ENCODE measurements at places on chromosomes 5 and 9. TPM values are rescaled to one million over a fixed set of nuclear protein-coding genes. Genes with fewer than 3 reads are reported as not detected.

Gene CDH10
- total RNA-seq, result 0.11 TPM

Gene TBC1D9B
- total RNA-seq, result 37.1 TPM

Gene DEPDC1B
- 0.22 TPM for total RNA-seq

Gene CENPK
- total RNA-seq, result 2.0 TPM

Gene AQP7
- total RNA-seq, result 147 TPM

Gene ANKRD31
- 0.05 TPM for total RNA-seq

Gene PHF24
- total RNA-seq, result 0.22 TPM

Gene ARID3C
- not detected for total RNA-seq

Gene NDUFA8
- total RNA-seq, result 297 TPM

Gene SYK
- total RNA-seq, result 4.2 TPM

Gene DMRT3
- total RNA-seq, result not detected

Gene ZFP37
- total RNA-seq, result 1.1 TPM

Gene PCDHA10
- total RNA-seq, result 0.11 TPM

GRCh38 chr9:14170392-14170931 lies 143.5 kb downstream of the NFIB start:
- DNase-seq, result no peak

DNA sequence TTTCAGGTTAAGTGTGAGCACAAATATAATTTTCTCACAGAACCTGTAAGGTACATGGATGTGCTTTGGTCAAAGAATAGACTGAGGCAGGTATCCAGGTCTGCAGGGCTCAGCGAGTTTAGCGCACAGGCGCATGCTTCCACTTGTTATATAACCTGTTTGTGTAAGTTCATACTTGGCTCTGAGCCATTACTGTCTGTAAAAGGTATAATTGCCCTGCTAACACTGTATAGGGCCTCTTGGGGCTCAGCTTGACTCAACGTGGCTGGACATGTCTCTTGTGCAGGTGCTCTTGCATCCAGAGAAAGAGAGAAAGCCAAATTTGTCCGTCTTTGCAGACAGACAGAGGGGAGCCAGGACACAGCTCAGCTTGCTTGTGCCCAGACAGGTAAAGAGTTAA lies 759.6 kb downstream of the MTRR start:
- no peak for DNase-seq

GRCh38 chr5:19734776-19735175 lies 253.2 kb downstream of the CDH18 start:
- DNase-seq, result no peak

DNA sequence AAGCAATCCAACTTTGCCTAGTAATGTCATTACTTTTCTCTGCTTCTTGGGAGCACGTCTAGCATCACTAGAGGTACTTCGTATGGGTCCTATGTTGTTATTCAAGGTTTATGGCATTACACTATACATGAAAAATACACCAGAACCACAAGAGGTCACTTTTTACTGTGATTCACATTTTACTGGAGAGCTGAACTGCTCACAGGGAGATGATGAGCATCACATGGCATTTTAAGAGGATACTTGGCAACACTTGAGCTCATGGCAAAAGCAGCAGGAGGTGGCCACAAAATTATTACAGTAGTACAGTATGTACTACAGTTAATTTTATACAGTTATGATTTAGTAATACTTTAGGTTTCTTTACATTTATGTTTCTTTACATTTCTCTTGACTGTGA lies 223.4 kb downstream of the PARP8 start:
- no peak for DNase-seq

- DNase-seq, result no peak
These were observed 44.8 kb upstream of the CYLC2 start for GRCh38 chr9:102950346-102950745.

DNA sequence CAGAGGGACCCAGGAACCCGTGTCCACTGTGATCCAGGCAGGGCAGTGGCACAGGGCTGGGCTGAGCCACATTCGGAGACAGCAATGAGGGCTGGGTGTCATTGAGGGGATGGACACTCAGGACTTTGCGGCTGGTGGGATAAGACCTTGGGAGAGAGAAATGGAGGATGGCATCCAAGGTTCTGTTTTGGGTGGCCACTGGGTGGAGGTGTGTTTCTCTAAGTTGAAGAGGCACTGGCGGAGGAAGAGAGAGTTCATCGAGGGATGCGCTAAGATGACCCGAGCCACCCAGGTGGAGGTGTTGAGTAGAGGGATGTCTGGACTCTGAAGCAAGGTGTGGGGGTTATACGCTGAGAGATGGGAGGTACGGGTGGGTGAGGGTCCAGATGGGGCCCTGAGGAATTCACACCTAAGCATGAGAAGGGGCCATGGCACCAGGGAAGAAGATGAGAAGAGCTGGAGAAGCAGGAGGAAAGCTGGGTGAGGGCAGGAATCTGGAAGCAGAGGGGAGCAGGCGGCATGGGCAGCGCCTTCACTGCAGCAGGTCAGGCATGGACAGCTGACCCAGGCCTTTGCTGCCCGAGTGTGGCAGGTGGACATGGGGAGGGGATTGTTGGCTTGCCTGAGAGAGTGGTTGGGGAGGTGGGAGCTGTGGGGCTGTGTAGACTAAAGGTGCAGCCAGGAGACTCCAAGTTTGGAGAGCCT lies 2.5 kb upstream of the SLC25A48 start:
- no peak for DNase-seq

- no peak for DNase-seq
These were observed 176.2 kb downstream of the ICE1 start for GRCh38 chr5:5598547-5599113.

- DNase-seq, result no peak
These were observed 9.0 kb downstream of the RFX3 start for GRCh38 chr9:3516667-3517330.

DNA sequence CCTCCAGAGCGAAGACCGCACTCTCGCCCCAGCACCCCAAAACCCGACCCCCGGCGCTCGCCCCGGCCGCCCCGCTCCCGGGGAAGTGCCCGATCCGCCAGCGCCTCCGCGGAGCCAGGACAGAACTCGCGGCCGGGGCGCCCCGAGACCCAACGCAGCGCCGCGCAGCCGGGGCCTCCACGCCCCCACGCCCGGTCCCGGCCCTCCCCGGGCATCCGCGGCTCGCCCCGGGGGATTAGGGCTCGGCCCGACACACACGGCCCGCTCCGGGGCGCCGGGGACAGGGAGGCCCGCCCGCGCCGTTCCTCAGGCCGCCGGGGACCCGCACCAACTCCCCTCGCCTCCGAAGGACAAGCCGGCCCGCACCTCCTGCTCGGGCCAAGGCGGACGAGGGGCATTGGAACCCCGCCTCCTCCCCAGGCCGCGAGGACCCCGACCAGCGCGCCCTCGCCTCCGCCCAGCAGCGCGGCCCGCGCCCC lies 544 bp downstream of the FNBP1 start:
- peak; percentile 76 for DNase-seq

DNA sequence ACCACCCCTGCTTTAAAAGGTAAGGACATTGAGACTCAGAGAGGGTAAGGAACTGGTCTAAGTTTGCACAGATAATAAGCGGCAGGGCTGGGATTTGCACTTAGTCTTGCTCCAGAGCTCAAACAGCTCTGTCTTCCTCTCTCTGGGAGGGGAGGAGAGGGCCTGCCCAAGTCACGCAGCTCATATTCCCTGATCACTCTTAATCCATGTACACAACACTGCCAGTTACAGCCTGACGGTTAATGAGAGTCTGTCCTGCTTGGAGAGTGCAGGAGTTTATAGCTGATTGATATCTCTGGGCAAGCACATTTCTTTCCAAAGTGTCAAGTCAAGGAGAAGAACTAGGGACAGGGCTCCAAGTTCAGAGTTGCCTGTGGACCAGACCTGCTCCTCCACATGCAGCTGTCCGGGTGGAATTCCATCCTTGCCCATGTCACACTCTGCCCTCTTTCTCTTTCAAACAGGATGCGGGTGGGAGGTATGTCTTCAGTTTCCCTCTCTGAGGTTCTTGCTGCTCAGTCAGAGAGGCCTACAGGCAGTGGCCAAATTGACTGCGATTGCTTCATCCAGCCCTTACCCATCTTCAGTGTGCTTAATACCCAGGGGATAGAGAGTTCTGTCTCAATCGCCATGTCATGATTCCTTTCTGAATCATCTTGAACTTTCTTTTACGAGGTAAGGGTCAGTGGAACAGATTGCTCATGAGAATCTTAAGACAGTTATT lies 54.5 kb downstream of the GALNT12 start:
- DNase-seq, result no peak

DNA sequence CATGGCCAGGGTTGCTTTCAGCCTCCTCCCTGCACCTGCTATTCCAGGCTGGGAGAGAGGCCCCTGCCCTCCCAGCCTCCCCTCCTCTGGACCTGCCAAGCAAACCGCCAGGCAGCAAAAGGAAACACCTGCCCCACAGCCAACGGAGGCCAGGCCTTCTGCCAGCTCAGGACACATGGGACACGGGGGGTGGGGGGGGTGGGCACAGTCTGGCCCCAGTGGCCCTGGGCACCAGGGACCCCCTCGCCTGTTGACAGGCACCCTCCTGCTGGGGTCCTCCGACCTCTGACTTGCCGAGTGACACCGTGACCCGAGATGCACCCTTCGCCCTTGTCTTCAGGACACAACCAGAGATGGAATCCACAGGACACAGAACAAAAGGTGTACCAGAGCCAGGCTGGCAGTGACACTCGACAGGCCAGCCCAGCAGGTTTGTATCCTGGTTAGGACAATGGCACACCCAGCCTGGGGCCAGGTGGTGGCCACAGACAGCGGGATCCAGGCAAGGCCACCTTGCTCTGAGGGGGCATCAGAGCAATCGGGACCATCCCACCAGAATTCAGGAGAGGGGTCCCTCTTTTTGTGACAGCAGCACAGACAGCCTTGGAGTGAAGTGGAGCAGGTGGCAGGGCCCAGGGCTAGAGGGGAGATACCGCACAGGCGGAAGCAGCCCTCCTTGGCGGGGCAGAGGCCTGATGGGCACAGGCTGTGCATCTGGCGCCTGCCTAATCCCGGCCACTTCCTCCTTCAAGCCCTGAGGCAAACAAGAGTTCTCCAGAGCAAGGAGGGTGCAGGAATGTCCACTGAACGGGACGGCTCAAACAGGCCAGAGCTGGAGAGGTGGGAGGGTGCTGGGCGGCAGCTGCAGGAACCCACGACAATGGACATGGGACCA lies 1.3 kb upstream of the TMEM210 start:
- DNase-seq, result no peak

GRCh38 chr9:70291446-70291845 lies 32.7 kb downstream of the SMC5 start:
- DNase-seq, result no peak

GRCh38 chr5:85760519-85760918 lies 857.2 kb upstream of the COX7C start:
- DNase-seq, result no peak

GRCh38 chr9:101477214-101477613 lies 41.6 kb upstream of the ALDOB start:
- no peak for DNase-seq

- no peak for DNase-seq
These were observed 532.5 kb downstream of the RAB3C start for GRCh38 chr5:59115345-59115744.

- no peak for DNase-seq
These were observed 38.5 kb upstream of the SLC44A1 start for GRCh38 chr9:105205787-105206495.

- DNase-seq, result no peak
These were observed 134.9 kb downstream of the ST8SIA4 start for GRCh38 chr5:100768221-100768620.

DNA sequence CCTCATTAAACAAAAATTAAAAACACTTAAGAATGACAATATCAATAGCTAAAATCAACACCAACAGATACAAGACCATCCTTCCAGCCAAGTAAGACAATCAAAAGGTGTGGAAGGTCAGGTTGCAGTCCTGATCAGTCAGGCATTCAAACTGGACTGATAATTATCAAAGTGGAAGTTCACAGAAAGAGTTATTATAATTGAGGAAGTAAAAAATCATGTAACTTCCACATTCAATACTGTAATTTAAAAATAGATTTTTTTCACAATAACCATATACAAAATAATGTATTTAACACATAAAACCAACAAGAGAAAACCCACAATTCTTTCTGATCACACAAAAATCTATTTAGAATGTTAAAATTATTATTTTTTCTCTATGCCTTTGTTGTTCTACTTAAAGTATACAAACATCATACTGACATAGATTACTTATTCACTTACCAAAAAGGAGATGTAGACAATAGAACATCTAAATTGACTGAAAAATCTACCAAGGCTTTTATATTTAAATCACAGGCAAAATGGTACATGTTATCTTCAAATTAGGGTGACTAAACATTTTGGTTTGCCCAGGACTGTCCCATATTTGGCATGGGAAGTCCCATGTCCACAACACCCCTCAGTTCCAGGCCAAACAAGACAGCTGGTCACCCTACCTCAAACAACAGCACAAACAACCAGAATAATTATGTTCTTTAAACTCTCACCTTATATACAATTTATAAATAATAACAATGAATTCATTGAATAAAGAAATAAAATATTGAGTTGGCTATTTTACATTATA lies 142.5 kb upstream of the SLC24A2 start:
- no peak for DNase-seq

- no peak for DNase-seq
These were observed 510.4 kb downstream of the CCDC171 start for GRCh38 chr9:16063241-16063591.

GRCh38 chr5:8686707-8687106 lies 817.8 kb downstream of the MTRR start:
- no peak for DNase-seq

- DNase-seq, result no peak
These were observed 5.5 kb downstream of the PDCL start for GRCh38 chr9:122822938-122823337.

DNA sequence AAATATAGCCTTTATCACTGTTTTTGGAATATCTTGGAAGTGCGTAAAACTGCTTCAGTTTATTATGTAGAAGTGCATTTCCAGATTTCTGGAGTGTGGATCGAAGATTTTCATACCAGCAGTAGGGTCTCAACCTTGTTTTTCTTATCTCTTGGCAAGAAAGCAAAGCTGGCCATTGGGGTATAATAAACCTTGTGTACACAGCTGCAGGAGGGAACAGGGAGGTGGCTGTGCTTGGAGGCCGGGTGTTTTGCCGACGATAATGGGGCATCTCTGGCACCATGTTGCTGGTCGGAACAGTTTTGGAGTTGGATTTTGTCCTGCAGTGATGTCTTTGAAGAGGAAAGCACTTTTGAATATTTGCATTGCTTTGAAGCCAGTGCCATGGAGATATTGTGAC lies 308.8 kb upstream of the DMRT1 start:
- DNase-seq, result no peak

DNA sequence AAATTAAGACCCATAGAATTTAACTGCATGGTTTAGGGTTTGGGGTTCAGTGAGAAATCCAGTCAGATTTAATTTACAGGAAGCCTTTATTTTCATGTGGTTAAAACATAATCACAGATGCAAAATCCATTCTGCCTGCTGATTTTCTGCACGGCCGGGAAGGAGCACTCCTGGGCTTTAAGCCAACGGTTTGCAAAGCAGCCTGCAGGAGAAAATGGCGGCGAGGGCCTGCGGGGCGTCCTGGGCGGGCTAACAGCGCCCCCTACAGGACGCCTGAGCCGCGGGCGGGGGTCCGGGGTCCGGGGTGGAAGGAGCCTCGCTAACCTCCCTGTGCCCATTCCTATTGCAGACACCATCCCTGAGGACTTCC lies 47.6 kb downstream of the THBS4 start:
- DNase-seq, result peak; percentile 86

DNA sequence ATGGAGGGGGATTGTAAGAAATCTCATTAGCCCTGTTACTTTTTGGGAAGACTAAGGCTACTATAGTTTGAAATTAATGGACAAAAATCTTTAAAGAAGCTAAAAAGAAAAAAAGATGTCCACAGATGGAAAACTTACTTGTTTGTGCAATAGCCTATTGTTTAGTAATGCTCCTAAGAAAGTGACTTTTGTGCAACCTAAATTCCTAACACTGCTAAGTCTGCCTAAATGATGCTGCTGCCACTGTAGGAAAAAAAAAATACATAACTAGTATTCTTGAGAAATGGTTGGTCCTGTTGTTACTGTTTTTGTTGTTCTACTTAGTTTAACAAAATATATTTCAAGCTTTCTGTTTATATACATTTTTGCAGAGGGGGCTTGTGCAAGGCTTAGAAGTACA lies 108.2 kb upstream of the NR3C1 start:
- no peak for DNase-seq
